ENCODE measurements at places on chromosomes 5 and 9.

- no peak for DNase-seq
These were observed 53.7 kb downstream of the ZNF462 start for GRCh38 chr9:106916466-106917235.

GRCh38 chr5:57383093-57383861 is 99.3 kb downstream of the ACTBL2 start:
- peak; percentile 37 for DNase-seq

- no peak for DNase-seq
These were observed 4.0 kb upstream of the LRRC70 start for GRCh38 chr5:62574599-62574998.

DNA sequence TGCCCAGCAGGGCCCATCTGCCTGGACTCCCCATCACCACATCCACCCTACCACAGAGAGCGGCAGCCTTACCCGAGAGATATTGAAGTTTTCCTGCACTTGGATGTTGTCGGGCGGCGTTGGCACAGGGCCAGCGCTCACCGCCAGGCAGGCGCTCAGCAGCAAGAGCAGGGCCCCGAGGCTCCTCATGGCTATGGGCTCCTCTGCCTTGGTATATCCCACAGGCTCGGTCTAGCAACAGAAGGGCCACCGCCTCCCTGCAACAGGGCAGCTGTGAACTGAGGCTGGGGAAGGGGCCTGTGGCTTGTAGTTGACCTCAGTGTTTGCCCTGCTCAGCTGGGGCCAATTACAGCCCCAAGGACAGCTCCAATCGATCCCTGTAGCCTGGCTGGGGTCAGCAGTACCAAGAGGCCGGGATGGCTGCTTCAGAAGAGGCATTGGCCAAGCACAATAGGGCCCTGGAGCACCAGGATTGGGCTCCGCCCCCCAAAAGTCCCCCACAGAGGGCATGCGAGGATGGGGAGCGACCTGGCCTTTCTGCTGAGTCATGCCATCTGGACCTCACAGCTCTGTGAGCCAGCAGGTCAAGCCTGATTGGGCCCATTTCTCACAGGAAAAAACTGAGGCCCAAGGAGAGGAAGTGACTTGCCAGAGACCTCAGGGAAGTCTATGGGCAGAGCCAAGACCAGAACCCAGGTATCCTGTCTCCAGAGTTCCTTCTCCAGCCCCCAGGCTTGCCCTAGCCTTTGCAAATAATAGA is at the start of gene AMBP:
Gene AMBP (minus strand): TSS at position 280 of the 760 bp plus-strand sequence. CDS start 91 bp downstream, at position 189.
- DNase-seq = no peak

- DNase-seq = no peak
These were observed 53.7 kb downstream of the RICTOR start for GRCh38 chr5:39020458-39020857.

GRCh38 chr9:88691811-88692210 is 156.8 kb downstream of the NXNL2 start:
- DNase-seq = no peak

DNA sequence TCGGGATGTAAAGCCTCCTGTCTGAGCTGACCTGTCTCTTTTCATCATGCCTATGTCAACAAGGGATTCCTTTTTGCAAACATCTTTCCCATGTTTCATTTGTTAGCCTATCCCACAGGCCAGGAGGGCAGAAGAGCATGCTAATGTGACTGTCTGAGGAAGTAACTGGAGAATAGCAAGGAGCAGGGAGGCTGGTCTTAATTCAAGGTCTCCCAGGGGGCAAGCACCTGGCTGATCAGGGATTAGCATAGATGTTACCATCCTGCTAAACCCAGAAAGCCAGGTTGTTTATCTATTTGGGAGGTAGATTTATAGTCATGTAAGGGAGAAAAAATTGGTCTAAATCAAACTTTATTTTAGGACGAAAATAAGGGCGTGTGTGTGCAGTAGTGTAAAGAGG is 36.7 kb upstream of the MAP1B start:
- no peak for DNase-seq

GRCh38 chr9:70477907-70478480 is 63.5 kb upstream of the KLF9 start:
- no peak for DNase-seq

GRCh38 chr5:111582993-111583601 is 70.8 kb upstream of the STARD4 start:
- DNase-seq = no peak

DNA sequence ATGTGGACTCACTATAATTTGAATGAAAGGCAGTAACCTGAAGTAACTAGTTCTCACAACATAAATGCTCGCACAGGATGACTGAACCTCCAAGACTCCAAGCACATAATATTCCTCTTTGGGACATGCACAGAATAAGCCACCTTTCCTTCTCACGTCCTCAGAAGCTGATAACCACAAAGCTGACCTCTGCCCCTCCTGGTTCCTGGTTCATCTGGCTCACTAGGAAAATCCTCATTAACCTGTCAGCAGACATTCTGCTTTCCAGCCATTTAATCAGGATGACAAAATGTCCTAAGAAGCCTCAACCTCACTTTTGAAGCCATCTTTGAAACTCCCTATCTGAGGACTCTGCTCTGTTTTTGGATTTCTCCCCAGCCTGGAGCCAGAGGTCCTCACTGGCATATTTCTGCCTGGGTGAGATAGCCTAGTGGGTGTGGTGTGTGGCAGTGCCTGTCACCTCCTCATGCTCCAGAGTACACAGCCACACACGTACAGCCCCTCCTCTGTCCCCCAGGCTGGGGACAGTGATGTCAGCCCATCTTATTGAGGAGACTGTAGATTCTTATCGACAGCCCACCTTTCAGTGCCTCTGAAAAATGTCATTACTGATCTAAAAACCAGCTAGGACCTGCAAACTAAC is 10.3 kb downstream of the ANKH start:
- DNase-seq = no peak

DNA sequence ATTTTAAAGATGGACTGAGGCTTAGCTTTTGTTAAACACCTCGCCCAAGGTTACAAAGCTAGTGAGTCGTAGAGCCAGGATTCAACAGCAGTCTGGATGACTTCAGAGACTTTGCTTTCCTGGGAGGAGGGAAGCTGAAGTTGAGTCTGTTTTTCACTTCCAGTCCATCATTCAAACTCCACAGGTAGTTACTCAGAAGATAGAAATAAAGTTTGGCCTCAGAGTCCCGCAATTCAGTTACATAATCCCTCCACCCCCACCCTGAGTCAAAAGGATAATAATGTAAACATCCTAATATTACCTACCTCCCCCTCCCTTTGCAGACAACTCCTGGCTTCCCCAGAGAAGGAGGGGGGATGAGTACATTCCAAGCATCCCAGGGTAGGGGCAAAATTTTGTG is 8.1 kb downstream of the HBEGF start:
- no peak for DNase-seq

DNA sequence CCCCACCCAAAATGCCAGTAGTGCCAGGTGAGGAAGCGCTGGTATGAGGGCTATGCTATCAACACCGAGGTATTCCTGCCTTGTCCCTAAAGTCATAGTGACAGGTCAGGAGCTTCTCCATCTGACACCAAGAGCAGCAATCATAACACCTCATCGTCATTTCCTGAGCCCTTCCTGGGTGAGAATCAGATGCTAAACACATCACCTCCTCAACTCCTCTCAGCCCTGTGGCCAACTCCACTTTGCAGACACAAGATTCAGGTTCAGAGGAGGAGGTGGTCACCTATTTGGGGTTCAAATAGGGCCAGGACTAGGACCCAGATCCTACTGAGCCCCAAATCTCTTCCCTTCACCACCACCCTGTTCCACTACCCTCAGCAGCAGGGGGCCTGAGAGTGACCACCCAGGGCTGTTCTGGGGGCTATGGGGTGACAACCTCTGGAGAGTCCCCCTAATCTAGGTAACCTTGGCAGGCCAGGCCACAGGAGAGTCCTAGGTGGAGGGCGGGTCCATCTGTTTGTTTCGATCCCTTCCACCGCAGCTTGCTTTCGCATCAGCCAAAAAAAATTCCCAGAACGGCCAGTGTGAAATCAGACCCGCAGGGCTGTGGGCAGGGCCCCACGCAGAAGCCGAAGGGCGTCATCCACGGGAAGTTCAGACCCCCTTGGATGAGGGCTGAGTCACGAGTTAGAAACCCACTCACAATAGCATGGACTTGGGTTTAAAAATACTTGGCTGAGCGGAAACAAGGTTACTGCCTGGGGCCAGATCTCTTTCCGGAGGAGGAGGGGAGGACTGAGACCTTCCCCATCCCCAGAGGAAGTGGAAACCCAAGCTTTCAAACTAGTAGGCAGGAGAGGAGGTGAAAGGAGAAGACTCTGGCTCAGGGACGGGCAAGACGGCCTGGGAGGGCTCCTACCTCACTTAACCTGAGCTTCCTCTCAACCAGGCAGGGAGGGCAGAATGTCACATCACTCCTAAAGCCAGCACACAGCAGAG is 8.7 kb downstream of the STK10 start:
- peak; percentile 60 for DNase-seq

DNA sequence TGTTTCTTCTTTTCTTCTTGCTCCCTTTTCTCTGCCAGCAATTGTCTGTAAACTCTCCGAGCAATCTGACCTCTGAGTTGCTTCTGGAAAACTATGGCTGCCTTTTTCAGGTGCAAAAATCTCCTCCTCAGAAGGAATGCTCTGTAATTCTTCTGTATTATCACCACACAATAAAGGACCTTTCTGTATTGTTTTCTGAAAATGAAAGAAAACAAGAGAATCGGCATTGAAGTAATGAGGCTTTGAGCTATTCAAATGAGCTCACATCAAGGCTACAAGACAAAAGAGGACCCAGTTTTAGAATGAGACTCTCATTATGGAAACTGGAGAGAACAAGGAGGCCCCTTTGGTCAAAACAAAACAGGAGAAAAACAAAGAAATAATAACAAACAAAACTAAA is 86.2 kb upstream of the RETREG1 start:
- no peak for DNase-seq

DNA sequence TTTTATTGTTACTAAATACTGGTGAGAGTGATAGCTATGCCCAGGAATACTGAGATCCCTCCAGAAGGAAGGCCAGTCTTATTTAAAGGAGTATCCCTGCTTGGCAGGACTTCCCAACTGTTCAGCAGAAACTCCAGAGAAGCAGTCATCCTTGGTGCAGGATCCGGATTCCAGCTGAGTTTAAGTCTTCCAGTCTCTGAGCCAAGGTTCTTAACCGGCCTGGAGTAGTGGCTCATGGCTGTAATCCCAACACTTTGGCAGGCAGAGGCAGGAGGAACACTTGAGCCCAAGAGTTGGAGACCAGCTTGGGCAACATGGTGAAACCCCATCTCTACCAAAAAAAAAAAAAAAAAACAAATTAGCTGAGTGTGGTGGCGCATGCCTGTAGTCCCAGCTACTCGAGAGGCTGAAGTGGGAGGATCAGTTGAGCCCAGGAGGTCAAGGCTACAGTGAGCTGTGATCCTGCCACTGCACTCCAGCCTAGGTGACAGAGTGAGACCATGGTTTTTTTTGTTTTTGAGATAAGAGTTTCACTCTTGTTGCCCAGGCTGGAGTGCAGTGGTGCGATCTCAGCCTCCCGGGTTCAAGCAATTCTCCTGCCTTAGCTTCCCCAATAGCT is 7.6 kb downstream of the NAIF1 start:
- DNase-seq = no peak

GRCh38 chr5:155978850-155979249 is 348.1 kb upstream of the SGCD start:
- no peak for DNase-seq

Measured in activated naive CD4-positive, alpha-beta T cell treated with Interleukin-2 at 50 U/mL for 16 hours (primary cell).